GM20000 (cell line): ENCODE measurements at places on chromosomes 6 and 20.
A peak's percentile ranks its signal among the peaks of the same experiment; 100 is the strongest.

- DNase-seq, result no peak
Observed at GRCh38 chr20:61387204-61387953, 135.3 kb downstream of the CDH4 start.

DNA sequence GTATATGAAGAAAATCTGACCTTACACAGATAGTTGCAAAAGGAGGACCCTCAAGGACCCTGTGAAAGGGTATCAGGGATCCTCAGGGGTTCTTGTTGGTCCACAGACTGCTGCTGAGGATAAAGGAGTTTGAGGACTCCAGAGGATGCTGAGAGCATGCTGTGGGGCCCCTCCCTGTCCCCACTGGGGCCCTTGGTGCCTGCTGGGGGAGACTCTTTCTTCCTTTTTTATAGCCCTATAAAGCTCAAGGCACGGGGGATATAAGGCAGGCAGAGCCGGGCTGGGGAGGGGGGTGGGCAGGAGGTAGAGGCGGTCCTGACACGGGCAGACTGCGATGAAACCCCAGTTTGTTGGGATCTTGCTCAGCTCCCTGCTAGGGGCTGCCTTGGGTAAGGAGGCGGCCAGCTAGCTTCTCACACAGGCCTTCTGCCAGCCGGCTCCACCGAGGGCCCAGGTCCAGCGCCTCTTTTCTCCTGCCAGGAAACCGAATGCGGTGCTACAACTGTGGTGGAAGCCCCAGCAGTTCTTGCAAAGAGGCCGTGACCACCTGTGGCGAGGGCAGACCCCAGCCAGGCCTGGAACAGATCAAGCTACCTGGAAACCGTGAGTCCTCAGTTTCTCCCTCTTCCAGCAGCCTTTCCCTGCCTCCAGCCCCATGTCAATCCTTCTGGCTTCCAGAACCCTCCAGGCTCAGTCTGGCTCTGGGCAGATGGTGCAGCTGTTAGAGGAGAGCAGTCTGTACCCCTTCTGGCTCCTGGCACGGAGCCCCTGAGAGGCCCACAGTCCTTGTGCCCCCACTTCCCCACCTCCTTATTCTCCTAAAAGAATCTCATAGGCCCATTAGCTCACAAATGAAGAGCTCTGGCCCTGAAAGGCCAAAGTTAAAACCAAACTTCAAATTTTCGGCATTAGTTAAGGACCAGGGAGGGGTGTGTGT, at the start of gene LY6G6D:
Gene LY6G6D (plus strand): TSS at position 327 of the 937 bp plus-strand sequence. CDS start 8 bp downstream, at position 335.
- DNase-seq, result no peak

DNA sequence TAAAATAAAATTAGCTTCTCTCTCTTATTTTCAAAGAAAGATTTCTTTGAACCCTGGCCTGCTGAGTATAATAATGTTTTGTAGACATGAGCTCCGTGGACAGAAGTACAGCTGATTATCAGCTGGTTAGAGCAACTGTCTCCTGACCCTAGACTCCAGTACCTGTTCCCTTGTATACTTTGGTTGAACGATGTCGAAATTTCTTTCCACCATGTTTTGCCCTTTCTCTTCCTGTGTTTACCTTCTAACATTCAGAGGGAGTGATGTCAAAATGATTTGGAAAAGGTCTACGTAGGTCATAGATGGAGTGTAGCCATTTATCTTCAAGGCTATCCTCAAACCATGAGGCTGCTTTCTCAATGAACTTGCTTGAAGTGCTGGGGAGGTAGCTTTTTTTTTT, 16.8 kb upstream of the ADTRP start:
- no peak for DNase-seq

GRCh38 chr6:14754751-14755513, 490.9 kb upstream of the JARID2 start:
- DNase-seq, result no peak

DNA sequence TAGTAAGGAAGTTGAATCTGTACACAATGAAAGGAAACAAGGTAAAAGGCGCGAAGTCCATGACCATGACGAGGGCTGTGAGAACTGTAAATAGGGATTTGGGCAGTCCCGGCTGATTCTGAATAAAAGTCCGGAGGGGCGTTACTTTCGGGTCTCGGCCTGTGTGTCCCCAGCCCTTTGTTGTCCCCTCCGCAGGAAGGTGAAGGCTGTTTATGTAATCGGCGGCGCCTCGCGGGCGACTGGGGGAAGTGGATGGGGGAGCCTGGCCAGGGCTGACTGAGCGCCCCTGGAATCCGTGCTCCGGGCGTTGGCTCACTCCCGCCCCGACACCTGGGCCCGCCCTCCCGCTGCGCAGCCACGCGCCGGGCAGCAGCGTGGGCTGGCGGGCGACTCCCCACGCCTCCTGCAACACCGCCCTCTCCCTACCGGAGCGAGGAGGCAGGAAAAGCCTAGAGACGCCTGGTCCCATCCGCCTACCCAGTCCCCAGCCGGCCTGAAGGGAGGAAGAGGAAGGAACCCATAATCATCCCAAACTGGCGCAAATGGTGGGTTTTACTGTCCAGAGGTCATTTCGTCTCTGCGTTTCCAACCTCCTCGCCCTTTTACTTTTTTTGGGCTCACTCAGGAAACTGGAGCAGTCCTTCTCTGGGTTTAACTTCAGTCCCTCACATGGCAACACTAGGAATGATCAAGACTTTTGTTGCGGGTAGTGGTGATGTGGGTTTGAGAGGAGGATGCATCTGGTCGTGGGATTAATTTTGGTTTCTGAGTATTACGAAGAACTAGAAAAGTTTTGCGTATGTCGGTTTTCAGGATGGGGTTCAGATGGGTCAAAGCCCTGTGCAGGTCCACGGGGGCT, 12.1 kb downstream of the TRIM31 start:
- DNase-seq, result peak; percentile 49

GRCh38 chr6:5191222-5191621, 69.5 kb downstream of the LYRM4 start:
- peak; percentile 14 for DNase-seq

DNA sequence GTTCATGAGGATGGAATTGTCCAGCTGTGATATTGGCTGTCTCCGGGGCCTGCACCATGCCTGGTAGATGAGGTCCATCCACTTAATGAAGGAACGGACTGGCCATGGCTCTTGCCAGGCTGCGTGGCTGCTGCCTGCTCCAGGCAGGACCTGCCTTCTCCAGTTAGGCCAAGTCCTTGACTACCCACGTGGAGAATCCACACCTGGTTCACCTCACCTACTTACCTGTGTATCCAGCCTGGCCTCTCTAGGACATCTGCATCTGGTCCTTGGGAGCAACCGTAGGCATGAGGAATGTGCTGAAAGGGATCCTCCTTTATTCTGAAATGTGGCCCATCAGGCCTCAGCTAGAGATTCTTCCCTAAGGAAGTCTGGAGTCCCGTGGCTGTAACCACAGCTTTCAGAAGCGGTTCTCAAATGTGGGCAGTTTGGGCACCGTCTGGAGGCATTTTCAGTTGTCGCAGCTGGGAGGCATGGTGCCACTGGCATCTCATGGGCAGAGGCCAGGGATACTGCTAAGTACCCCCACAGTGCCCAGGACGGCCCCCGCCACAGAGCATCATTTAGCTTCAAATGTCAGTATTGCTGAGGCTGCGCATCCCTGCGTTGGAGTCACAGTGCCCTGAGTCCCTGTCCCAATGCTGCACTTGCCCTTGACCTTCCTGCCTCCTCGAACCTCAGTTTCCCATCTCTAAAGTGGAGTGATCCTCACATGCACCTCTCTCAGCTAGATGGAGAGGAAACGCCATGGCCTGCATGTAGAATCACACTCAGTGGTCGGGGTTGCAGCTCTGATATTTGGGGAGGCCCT, 67.5 kb downstream of the PHACTR3 start:
- DNase-seq, result no peak
